Right lobe of liver (tissue), 6 donors: ENCODE measurements at places on chromosomes 4 and X. TPM values are rescaled to one million over a fixed set of nuclear protein-coding genes. Genes with fewer than 3 reads are reported as not detected.
A peak's percentile ranks its signal among the peaks of the same experiment; 100 is the strongest.

Gene FGG
- 12,226 TPM for total RNA-seq

DNA sequence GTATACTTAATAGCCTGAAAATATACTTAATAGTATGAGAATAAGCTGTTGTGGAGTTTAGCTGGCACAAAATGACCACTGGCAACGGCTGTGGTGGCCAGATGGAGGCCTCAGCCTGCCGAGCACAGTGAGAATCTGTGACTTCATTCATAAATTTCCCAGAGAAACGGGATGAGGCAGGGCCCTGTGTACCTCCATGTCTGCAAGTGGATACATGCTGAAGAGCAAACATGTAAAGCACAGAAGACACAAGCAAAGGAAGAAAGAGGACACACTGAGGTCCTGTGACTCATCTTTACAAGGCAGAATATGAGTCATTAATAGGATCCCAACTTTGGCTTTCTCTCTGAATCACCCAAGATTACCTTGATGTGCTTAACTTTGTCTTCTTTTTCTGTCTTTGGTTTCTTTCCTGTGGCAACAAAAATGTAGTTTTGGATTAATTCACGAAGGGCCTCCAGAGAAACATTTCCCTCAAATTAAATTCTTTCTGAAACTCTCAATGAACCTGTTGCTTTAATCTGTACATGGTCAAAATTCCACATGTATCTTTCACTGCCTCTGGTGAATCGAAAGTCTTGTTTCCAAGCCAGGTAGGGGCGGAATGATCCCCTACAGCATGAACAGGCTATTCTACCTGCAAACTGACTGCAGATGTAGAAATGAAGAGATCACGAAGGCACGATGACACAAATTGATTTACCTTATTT lies 56.4 kb downstream of the IRF2 start:
- no peak for DNase-seq

- no peak for DNase-seq
These were observed 63.3 kb downstream of the CCSER1 start for GRCh38 chr4:90190525-90190924.

GRCh38 chr4:108690738-108691137 lies 40.3 kb downstream of the OSTC start:
- peak; percentile 60 for DNase-seq
